ENCODE measurements at places on chromosomes 7 and 10.

- DNase-seq = no peak
Observed at GRCh38 chr10:80530251-80530650, 7.5 kb upstream of the SH2D4B start.

DNA sequence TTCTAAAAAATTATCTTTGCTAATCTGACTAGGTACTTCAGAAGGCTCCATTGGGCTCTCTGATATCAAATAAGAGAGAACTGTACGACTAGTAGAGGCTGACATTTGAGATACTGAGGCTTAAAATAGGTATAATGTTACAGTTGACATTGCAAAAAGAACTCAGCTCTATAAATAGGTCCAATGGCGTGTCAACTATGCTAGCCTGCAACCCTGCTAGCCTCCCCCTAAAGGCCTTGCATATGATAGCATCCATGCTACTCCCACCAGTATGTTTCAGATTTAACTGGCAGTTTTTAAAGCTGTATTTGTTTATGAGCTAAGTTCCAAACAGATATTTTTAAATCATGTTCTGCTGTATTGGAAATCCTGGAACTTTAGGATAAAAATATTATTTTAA is at the start of gene PPP1R3A:
TSS of gene PPP1R3A (minus strand) at position 64 of the 400 bp plus-strand sequence. CDS start at position 51, 13 bp downstream.
- DNase-seq = no peak

GRCh38 chr7:25073451-25073850 is 51.6 kb downstream of the CYCS start:
- DNase-seq = no peak

- peak; percentile 61 for DNase-seq
Observed at GRCh38 chr7:73738220-73738611, 386 bp downstream of the ABHD11 start.

- DNase-seq = no peak
Observed at GRCh38 chr7:105473163-105473562, 48.9 kb downstream of the PUS7 start.

DNA sequence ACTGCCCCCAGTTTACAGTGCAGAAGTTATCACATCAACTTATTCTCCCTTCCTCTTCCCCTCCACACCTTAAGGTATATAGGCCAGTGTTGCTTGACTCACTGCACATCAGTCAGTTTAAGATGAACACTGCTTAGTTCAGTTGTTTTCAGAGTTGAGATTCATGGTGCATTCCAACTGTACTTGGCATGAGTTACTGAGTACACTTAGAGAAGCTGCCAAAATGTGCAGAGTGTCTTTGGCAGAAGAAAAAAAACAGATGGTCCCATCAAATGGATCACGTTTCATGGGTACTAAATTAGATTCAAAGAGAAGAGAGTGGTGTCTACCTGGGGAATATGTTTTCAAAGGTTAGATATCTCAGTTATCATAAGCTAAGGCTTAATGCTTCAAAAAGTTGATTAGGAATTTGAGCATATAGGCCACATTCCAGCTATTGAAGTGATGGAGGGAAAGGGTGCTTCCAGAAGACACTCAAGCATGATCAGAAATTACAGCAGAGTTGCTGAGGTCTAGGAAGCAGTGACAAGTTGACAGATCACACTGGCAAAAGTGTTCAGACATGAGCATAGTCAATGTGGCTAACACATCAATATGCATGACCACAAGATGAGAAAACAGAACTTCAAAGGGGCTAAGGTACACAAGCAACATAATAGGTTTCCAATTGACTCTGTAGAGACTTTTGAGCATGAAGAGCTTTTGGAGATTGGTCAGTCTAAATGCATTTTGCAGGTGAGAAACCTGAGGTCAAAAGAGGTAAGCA is 579.2 kb upstream of the CELF2 start:
- DNase-seq = no peak

- DNase-seq = no peak
Observed at GRCh38 chr10:48606530-48607355, 1.9 kb upstream of the ARHGAP22 start.

GRCh38 chr10:59985639-59986038 is 79.3 kb upstream of the CCDC6 start:
- DNase-seq = no peak

DNA sequence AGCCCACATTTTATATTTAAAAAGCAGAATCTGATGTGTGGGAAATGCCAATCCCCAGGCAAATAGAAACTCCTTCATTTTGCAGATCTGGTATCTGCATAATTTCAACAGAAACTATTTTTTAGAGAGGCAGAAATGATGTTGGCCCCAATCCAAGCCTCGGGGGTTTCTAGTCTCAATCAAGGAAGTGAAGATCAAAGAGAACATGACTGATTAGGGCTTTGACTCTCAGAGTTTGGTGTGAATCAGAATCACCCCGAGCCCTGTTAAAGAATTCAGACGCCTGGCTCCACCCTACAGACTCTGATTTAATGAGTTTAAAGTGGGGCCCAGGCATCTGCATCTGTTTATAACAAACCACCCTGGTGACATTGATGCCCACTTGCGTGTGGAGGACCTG is 36.7 kb upstream of the UBE2H start:
- DNase-seq = peak; percentile 4

- no peak for DNase-seq
Observed at GRCh38 chr10:21495002-21495751, 30.3 kb downstream of the SKIDA1 start.

DNA sequence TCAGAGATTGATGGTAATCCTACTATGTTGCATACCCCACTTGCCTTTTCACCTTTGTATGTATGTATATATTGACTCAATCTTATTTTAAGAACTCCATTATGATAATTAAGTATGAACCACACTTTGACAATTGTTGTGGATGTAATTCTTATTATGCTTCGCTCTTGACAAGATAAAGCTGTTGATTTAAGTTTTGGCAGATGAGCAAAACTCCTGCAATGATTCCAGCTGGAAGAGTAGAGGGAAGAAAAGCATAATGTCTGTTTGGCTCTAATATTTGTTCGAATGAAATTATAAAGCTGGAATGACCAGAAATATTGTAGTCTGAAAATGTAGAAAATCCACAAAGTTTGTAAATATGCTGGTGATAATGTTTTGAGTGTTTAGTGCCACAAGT is 83.8 kb upstream of the AKR1E2 start:
- DNase-seq = no peak

GRCh38 chr7:1942243-1942940 is 272.3 kb downstream of the ELFN1 start:
- DNase-seq = no peak

GRCh38 chr10:102227050-102227449 is 951 bp downstream of the ELOVL3 start:
- DNase-seq = no peak

Data from activated T-cell treated with anti-CD3 and anti-CD28 coated beads for 4 hours (primary cell).